Heart right ventricle (tissue), 16 donors: ENCODE measurements at places on chromosomes 11 and 22. TPM values are rescaled to one million over a fixed set of nuclear protein-coding genes. Genes with fewer than 3 reads are reported as not detected.

SNU13 gene
- total RNA-seq: 196 TPM

CAVIN3 gene
- total RNA-seq: 117 TPM

OR4A16 gene
- not detected for total RNA-seq

POU2AF3 gene
- 0.33 TPM for total RNA-seq

SLC17A6 gene
- not detected for total RNA-seq

PICK1 gene
- 19.6 TPM for total RNA-seq

EHF gene
- total RNA-seq: 0.90 TPM

FBLN1 gene
- total RNA-seq: 44.8 TPM

CABP7 gene
- total RNA-seq: not detected

PRG3 gene
- total RNA-seq: not detected

RAB36 gene
- 1.00 TPM for total RNA-seq

PGM2L1 gene
- total RNA-seq: 2.1 TPM

OR10D3 gene
- not detected for total RNA-seq

TYR gene
- total RNA-seq: not detected

TUB gene
- 23.0 TPM for total RNA-seq

DKK3 gene
- 437 TPM for total RNA-seq

TPBGL gene
- not detected for total RNA-seq

OR8D4 gene
- total RNA-seq: not detected

TMPRSS13 gene
- total RNA-seq: 0.32 TPM

SCUBE1 gene
- 0.07 TPM for total RNA-seq

RAB6A gene
- total RNA-seq: 121 TPM

CCDC81 gene
- 0.16 TPM for total RNA-seq

UPK2 gene
- total RNA-seq: not detected

SYNGR1 gene
- total RNA-seq: 42.6 TPM

ZBTB44 gene
- 43.1 TPM for total RNA-seq

CHST1 gene
- 7.7 TPM for total RNA-seq

SELENOO gene
- total RNA-seq: 11.3 TPM

OR10A2 gene
- total RNA-seq: not detected

C22orf42 gene
- total RNA-seq: not detected

GAB2 gene
- total RNA-seq: 44.6 TPM

CTR9 gene
- 25.2 TPM for total RNA-seq

BANF1 gene
- 196 TPM for total RNA-seq

GAB4 gene
- total RNA-seq: not detected

SDHAF2 gene
- total RNA-seq: 32.8 TPM

USH1C gene
- total RNA-seq: 1.9 TPM

RAG2 gene
- not detected for total RNA-seq

C11orf52 gene
- 1.1 TPM for total RNA-seq

SYT12 gene
- total RNA-seq: 0.78 TPM
